CD4-positive, alpha-beta T cell treated with Interferon alpha-2 for 1 hour (primary cell): ENCODE measurements at places on chromosomes 5 and 9.

DNA sequence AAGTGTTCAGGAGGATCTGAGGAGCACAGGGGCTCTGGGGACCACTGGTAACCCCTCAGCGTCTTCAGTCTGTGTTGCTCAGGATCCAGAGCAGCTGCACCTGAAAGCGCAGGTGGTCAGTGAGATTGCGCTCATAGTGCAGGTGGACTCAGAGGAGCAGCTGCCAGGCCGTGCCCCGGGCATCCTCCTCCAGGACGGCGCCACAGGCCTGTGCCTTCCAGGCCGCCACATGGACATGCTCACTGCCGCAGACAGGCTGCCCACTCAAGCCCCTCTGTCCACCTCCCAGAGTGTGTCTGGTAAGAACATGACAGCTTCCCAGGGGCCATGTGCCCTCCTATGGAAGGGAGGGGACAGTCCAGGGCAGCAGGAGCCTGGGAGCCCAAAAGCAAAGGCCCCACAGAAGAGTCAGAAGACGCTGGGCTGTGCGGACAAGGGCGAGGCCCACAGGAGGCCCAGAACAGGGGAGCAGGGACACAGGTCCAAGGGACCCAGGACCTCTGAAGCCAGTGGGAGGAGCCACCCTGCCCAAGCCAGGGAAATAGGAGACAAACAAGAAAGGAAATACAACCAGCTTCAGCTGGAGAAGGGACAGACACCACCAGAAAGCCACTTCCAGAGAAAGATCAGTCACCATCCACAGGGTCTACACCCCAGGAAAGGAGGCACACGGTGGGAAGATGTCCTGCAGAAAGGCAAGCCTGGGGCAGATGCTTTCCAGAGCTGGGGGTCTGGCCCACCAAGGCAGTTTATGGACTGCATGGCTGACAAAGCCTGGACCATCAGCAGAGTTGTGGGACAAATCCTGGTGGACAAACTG is 5.2 kb downstream of the SPATA31E1 start:
- DNase-seq, result no peak

GRCh38 chr9:16213781-16214515 is 656.5 kb downstream of the BNC2 start:
- DNase-seq, result no peak

GRCh38 chr5:176879663-176880361 is 19.3 kb downstream of the HK3 start:
- DNase-seq, result no peak

GRCh38 chr5:93274291-93274690 is 306.7 kb downstream of the NR2F1-AS1 start:
- no peak for DNase-seq

GRCh38 chr5:150394912-150395687 is 17.6 kb downstream of the CD74 start:
- DNase-seq, result no peak

GRCh38 chr5:44862808-44863207 is 54.1 kb downstream of the MRPS30 start:
- DNase-seq, result no peak

DNA sequence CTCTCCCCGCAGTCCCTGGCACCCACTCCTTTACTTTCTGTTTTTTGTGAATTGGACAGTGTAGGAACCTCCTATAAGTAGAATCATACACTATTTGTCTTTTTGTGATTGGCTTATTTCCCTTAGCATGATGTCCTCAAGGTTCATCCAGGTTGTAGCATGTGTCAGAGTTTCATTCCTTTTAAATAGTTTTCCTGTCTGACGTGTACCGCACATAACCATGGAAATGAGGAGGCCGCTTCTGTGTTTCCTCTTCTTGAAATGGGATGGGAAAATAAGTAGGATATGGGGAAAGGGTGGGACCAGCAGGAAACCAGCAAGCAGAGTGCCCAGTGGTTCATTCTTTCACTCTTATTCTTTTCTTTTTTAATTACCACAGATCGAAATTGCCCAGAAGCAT is 72.6 kb upstream of the ENTREP1 start:
- DNase-seq, result no peak

DNA sequence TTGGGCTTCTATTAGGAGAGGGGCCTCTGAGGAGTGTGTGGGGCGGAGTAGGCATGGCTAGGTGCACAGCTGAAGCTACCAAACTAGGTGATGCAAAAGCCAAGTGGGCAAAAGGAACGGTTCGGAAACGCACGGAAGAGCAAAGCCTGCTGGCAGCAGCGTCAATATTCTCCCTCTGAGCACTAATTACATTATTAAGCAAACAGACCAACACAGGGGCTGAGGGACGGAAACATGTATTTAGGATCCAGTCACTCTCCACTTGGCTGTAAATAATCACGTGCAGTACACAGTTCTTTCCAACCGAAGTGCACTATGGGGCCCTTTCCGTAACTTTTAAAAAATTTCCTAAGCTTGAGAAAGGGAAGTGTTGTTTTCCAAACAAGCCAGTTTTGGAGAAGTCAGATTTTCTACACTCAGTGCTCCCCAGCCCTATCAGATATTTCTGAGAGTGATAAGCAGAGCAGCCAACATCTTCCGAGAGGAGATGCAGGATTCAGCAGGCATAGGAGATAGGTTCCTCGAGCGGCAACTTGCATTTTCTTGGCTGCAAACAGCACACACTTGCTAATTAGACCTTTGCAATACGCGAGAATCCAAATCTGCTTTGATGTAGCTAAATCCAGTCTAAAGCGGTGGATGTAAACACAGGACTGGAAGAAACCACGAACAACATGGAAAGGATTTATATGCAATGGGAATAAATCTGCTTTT is 217.2 kb upstream of the TBCA start:
- DNase-seq, result no peak

- no peak for DNase-seq
Measured at GRCh38 chr5:101163088-101163487, 260.0 kb upstream of the ST8SIA4 start.
